COLO829 (cell line): ENCODE measurements at places on chromosomes 12 and 14.

- DNase-seq: no peak
Observed at GRCh38 chr14:64114166-64114565, 180.0 kb downstream of the ESR2 start.

DNA sequence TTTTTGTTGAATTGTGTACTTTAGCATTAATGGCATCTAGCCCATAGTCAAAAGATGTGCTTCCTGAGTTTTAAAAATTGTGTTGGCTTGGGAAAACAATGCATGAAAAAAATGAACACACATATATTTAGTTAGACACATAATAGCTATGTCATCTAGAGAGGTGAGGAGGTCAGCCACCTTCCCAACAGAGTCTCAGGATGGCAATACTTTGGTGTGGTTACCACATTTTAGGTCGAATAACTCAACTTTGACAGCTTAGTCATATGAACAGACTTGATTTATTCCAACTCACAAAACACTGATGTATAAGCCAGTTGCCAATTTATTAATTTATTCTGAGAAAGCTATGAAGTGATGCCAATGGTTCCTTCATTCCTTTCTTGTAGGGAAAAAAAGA is 114.0 kb downstream of the ETNK1 start:
- no peak for DNase-seq

DNA sequence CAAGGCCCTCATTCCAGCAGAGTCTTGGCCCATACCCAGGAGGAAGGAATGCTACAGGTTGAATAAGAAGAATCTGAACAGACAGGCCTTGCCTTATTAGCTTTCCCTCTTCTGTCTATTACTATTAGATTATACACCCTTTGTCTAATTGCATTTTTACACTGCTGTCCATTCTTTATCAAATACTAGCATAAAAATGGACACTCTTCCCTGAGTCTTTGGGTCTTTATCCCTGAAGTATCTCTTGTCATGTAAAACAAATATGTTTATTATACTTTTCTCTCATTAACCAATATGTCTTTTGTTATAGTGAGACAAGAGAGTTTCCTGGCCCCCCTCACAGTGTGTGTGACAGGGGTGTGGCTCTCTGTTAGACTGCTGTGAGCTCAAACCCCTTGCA is 897.4 kb upstream of the SEL1L start:
- no peak for DNase-seq

GRCh38 chr14:102993523-102993922 is 63.8 kb downstream of the CDC42BPB start:
- no peak for DNase-seq

- DNase-seq: no peak
Observed at GRCh38 chr12:52285172-52285745, 6.1 kb downstream of the KRT81 start.

DNA sequence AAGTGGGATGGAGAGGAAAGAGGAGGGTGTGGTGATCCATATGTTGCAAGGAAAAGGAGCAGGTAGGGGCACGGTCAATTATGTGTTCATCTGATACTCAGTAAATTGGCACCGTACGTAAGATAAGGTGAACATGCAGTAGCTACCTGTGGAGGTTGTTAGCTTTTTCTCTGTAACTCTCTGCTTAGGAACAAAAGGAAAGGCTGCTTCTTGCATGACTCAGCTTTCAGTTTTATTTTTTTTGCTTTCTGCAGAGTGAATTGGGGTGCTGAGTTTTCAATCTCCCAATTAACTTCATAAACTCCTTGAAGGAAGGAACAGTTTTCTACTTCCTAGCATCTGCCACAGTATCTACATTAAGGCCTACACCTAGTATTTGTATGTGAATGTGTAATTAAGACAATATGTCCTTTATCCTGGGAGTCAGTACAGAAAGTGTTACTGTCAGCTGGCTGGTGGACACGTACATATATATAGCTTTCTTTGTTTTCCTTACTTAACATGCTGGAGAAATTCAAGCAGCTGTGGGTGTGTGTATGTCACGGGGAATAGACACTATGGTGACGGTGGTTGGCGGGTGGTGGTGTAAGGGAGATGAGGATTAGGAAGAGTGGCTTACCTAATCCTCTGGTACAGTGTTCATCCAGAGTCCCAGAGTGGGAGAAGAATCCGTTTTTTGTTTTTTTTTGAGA is 40.1 kb upstream of the WNK1 start:
- DNase-seq: peak; percentile 85

DNA sequence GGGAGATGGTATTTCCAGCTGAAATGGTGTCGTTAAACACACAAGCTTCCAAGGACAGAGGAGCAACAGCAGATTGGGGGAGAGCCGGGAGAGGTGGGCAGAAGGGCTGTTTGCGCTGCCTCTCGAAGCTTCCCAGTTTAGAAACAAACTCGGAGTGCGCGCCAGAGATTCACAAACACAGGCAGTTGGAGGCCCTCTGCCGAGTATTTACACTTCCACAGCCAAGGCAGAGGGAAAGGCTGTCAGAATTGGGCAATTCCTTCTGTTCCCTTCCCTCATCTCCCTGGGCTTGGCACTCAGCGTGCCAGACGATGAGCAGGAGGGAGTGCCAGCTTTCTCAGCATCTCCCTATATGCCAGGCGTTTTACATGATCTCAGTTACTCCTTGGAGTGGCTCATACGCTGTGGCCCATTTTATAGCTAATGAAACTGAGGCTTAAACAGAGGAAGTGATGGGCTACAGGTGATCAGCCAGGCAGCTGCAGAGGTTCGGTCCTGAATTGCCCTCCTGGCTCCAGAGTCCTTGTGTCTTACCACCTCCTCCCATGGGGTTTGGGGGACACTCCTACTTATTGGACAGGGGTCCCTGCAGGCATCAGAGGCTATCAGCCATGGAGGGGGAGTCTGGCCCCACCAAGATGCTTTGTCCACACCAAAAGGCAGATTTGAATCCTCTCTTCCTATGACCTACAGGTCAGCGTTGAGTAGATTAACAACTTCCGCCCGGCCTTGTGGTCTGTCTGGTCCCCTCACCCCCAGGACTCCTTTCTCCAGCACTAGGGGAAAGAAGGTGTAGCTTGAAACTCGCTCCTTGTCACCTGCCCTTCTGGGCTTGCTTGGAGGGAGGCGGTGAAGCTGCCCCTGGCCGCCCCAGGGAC is 3.1 kb downstream of the FAM222A start:
- no peak for DNase-seq

DNA sequence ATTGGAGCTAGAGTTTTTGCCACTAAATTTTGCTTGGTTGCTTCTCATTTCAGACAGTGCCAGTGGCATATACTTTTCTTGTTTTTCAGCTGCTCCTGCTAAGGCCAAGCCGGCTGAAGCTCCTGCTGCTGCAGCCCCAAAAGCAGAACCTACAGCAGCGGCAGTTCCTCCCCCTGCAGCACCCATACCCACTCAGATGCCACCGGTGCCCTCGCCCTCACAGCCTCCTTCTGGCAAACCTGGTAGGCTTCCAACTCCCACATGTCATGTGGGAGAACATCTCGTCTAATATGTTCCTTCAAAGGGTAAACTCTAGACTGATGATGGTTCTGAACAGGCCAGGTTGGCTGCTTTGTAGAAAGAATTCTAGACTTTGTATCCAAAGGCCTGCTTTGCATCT is 11.0 kb downstream of the DLST start:
- no peak for DNase-seq

- no peak for DNase-seq
Observed at GRCh38 chr12:113186666-113187325, 1.3 kb downstream of the RITA1 start.

- no peak for DNase-seq
Observed at GRCh38 chr12:122860854-122861586, 25.8 kb downstream of the HIP1R start.

DNA sequence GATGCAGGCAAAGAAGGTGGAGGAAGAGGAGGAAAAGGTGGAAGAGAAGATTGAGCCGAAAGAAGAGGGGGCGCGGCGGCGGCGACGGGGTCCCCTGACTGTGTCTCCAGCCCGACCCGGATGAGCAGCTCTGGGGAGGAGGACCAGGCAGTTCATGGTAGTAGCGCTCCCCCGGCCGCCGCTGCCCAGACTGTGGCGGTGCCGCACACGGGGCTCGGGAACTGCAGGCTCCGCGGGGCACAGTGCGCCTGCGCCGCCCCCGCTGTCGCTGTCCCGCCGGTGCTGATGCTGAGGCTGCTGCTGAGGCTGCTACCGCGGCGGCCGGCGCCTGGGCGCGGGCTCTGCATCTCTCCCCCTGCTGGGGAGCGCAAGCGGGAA is at the start of gene KCNH5:
Gene KCNH5, minus strand, starts transcription at position 225 of the 378 bp plus-strand sequence. CDS start 272 bp downstream, outside the sequence.
- peak; percentile 28 for DNase-seq

DNA sequence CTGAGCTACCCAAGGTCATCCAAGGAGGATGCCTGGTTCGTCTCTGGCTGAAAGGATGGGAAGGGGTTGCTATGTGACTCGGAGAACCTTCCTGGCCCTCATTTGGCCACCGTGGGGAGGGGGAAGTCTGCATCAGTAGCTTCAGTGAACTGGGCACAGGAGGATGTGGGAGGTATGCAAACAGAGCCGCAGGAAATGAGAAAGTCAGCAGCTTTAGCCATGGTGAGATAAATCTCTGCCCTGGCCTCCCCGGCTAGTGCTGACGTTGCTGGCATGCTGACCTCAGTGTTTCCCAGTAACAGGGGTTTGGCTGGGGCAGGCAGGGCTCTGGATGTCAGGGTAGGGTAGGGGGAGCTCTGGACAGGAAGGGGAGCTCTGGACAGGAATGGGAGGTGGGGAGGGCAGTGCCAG is 2.3 kb upstream of the CEBPE start:
- DNase-seq: no peak

GRCh38 chr14:73725116-73726024 is 11.2 kb upstream of the PNMA1 start:
- no peak for DNase-seq

- no peak for DNase-seq
Observed at GRCh38 chr14:79598339-79598738, 613.0 kb downstream of the DIO2 start.

- no peak for DNase-seq
Observed at GRCh38 chr12:89350630-89351488, 1.4 kb downstream of the DUSP6 start.

DNA sequence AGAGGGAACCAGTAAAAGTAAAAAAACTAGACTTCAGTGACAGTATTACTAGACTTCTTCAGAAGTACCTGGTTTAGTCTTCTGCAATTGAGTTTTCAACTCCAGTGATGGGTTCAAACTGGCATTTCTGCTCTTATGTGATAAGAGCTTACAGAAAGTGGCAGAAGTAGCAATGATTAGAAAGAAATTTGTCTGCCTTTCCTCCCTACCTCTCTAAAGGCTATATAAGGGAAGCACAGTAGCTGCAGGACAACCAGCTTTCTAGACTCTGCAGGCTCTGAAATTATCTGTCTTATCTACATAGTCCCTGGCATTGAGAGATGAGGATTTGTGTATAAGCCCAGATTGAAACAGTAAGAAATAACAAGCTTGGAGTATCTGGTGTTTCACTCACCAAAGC is 107.5 kb downstream of the DAAM1 start:
- DNase-seq: no peak

- no peak for DNase-seq
Observed at GRCh38 chr14:52003324-52003723, 14.0 kb downstream of the RTRAF start.

GRCh38 chr14:75044322-75044721 is 6.9 kb downstream of the MLH3 start:
- DNase-seq: peak; percentile 58

DNA sequence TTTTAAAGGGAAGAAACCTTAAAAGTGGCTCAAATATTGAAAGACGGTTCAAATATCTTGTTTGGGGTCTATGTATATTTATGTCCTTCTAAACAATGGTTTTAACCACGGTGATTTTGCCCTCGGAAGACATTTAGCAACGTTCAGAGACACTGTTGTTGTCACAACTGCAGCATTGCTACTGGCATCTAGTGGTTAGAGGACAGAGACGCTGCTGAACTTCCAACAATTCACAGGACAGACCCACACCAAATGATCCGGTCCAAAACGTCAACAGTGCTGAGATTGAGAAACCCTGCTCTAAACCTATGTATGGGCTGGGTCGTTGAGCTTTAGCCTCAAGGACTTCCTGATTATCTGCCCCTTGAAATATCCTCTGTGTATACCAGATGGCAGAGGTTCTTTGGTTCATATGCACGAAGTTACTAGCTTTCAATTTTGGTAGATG is 1.7 kb downstream of the ANGEL1 start:
- DNase-seq: peak; percentile 37

- no peak for DNase-seq
Observed at GRCh38 chr12:24066097-24066496, 116.6 kb upstream of the SOX5 start.

GRCh38 chr14:31992011-31992447 is 85.1 kb upstream of the ARHGAP5 start:
- peak; percentile 63 for DNase-seq

GRCh38 chr12:39064708-39065107 is 159.3 kb upstream of the CPNE8 start:
- no peak for DNase-seq

- DNase-seq: no peak
Observed at GRCh38 chr14:100065111-100065871, at the start of gene EVL. EVL (plus strand) TSS chr14:100065422; CDS start chr14:100065501, 79 bp downstream.

DNA sequence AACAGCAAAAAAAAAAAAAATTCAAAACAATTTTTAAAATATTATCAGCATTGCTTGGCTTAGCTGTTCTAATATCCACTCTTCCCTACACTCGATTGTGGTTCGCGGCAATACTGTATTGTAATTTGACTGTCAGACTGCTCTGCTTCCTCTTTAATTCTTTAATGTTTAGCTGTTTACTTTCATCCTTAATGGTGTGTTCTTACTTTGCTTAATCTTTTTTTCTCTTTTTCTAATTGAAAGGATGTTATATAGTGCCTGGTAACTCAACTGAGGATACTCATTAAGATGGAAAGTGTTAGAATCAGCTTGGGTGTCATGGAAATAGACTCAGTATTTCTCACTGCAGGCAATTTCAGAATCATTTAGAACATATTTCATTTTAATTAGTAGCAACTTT is 2.0 kb downstream of the ANO4 start:
- DNase-seq: no peak

- DNase-seq: peak; percentile 56
Observed at GRCh38 chr14:96090441-96091148, 51.4 kb downstream of the C14orf132 start.

GRCh38 chr12:67617629-67618028 is 30.9 kb upstream of the DYRK2 start:
- DNase-seq: no peak

DNA sequence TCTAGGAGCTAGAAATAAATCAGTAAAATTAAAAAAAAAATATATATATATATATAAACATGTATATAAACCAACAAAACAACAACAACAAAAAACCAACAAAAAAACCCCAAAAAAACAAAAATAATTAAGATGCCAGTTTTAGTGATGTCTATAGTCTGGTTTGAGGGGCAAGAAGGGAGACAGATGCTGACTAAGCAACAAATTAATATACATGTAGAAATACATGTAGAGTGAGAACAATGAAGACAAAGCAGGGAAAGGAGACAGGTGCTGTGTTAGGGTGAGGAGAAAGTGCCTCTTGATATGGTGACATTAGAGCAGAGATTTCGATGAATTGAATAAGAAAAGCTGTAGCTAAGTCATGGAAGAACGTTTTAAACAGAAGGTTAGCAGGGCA is 477.9 kb downstream of the APAF1 start:
- no peak for DNase-seq

DNA sequence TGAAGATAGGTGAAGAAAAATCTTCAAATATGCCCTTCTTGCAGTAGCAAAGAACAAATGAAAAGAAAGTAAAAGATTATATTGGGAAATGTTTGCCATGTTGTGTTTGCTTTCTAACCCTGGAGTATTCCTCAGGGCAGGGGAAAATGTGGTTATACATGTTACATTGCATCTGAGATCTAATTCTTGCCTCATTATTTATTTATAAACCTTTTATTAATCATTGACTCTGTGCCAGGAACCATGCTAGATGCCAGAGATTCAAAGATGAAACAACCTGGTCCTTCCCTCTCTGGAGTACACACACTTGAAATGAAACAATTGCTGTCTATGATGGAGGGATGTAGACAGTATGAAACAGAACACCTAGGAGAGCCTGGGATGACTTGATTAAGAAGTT is 128.1 kb upstream of the HMGA2 start:
- no peak for DNase-seq
